ENCODE measurements at places on chromosomes 16 and 17.

- no peak for DNase-seq
Observed at GRCh38 chr16:19168371-19169081, 486 bp downstream of the SYT17 start.

- DNase-seq: no peak
Observed at GRCh38 chr16:66489385-66489784, 60.5 kb downstream of the TK2 start.

GRCh38 chr16:24999088-24999670 is 16.0 kb downstream of the ARHGAP17 start:
- no peak for DNase-seq

DNA sequence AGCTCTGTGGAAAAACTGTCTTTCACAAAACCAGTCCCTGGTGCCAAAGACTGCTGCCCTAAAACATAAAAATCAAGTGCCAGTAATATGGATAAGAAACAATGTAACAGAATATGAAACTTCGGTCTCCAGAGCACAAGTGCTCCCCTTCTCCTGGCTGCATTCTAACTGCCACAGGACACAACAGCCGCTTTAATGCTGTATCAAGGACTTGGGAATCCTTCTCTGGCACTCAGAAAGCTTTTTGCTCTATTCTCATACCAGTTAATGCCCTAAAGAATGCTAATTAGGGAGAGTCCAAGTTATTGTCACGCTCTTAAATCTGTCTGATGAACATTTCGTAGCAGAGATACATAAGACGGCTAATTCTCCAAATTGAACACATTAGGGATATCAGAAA is 90.9 kb downstream of the PARN start:
- no peak for DNase-seq

DNA sequence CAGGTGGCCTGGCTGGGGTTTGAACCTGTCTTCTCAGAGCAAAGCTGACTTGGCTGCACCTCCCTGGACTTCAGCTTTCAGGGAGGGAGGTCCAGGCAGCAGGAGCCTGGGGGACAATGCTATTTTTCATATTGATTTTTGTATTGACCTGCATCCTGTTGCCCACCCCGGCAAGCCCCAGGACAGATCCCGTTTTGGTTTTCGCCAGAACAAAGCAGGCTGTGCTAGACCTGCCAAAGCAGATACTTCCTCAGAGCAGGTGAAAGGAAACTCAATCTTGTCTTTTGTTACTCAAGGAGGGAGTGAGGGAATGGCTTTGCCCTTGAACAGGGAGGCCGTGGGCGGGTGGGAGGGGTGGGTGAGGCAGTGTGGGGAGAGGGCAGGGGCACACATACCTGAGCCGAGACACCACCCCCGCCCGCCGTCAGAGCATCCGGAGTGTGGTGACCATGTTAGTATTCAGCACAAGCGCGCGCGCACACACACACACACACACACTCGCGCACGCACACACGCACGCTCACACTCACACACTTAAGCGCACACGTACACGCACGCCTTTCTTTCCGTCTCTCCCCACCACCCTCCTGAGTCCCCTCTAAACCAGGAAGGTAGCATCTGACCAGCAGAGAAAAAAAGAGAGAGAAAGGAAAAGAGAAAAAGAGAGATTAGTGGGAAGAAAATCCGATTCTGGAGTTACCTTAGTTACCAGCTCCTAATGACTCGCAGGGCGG is 59.5 kb downstream of the RAI1 start:
- peak; percentile 70 for DNase-seq

DNA sequence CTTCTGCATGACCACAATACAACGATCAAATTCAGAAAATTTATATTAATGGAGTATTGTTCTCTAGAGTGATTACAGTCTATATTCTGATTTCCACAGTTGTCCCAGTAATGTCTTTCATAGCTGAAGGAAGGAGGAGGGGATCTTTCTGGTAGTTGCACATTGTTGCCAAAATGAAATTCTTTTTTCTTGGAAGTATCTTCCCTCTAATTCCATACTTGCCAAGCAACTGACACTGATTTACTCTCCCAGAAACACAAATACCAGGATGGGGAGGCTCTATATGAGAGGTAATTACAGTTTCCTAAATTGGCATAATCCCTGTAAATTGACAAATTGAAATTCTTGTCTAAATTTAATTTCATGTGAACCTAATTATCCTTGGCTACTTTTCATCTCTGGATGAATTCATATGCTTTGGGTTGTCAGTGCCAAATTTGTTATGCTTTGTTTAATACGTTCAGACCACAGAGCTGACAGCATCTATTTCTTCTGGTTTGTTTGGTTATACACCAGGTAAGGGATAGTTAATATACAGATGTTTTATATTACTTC is 30.0 kb downstream of the NOL11 start:
- no peak for DNase-seq

GRCh38 chr17:37447641-37448040 is 41.0 kb downstream of the TADA2A start:
- no peak for DNase-seq

GRCh38 chr16:8519179-8519578 is 71.1 kb downstream of the TMEM114 start:
- DNase-seq: no peak

DNA sequence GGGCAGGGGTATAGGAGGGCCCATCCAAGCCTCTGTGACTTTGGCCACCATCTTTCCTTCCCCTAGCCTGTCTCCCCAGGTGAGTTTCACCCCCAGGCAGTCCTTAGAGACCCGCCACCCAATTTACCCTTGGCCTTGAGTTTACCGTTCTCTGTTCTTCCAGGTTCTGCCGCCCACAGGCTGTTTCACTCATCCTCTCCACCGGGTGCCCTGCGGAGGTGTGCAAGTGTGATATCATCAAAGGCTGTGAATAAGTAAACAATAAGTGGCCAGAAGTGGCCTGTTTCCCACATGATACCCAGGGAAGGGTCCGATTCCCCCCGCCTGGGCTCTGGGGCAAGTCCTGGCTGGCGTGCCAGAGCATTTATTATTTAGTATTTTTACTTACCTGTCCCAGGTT is 15.1 kb upstream of the TLCD3B start:
- DNase-seq: no peak

DNA sequence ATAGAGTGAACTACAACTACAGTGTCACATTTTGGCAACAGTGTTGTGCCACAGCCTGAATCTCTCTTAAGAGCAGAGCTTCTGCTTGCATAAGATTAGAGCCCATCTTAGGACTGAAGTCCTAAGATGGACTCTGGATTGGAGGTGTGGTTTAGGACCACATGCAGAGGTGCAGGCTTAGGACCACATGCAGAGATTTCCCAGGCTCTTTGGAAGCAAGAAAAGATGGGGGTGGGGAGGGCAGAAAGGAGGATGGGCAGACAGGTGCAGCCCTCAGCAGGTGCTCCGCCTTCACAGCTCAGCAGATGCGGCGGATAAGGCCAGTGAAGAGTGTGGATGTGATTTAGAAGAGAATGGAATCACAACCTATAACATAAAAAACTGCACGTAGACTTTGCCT is 128.7 kb downstream of the TANGO6 start:
- DNase-seq: no peak

DNA sequence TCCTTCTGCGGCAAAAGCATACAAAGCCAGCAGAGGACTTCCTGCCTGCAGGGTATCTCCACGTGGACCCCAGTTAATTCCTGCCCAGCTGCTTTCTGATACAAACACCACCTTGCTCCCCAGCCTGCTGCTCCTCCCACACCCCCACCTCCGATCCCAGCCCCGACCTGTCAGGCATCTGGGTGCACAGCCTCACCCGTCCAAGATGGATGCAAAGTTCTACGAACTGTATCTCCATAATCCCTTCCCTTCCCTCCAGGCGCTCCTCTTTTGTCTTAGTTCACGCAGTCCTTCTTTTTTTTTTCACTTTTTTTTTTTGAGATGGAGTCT is 15.6 kb upstream of the FOXJ1 start:
- no peak for DNase-seq

GRCh38 chr17:13678841-13679240 is 77.1 kb upstream of the HS3ST3A1 start:
- no peak for DNase-seq

- peak; percentile 54 for DNase-seq
Observed at GRCh38 chr17:64507413-64507782, 621 bp downstream of the CEP95 start.

GRCh38 chr17:50147841-50148225 is 2.6 kb downstream of the PPP1R9B start:
- peak; percentile 66 for DNase-seq

- no peak for DNase-seq
Observed at GRCh38 chr16:1208239-1208830, 16.7 kb downstream of the TPSG1 start.

GRCh38 chr17:2551493-2551892 is 39.8 kb upstream of the METTL16 start:
- DNase-seq: no peak

DNA sequence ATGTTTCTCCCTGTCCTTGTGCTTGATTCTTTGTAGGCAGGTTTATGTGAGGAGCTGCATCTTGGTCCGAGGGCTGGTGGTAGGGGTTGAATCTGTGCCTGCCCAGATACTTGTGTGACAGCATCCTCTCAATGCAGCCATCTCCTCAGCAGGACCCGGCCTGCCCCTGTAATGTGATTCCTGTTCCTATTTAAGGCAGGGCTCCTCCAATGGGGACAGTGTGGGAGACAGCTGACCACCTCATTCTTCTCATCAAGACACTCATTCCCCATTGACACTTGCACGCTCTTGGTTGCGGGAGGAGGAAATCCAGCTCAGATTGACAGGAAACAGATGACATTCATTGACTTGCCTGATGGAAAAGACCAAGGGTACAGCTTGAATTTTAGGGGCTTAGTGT is 384.5 kb downstream of the CPPED1 start:
- DNase-seq: no peak

- no peak for DNase-seq
Observed at GRCh38 chr16:632486-633335, 1.9 kb downstream of the WFIKKN1 start.

DNA sequence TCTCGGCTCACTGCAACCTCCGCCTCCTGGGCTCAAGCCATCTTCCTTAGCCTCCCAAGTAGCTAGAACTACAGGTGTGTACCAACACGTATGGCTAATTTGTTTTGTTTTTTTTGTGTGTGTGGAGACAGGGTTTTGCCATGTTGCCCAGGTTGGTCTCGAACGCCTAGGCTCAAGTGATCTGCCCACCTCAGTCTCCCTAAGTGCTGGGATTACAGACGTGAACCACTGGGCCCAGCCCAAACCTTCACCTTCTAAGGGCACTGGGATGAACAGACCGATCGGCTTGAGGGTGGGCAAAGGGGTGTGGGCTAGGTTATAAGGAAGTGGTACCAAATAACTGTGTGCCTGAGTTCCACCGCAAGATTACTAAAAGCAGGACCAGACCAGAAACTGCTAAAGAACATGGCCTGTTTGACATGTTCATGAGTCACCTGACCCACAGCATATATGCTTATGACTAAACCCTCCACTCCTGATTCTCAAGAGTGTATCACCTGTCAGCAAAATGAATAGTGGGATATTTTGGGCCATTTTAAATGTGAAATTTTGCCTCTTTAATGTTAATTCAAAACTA is 8.1 kb downstream of the TMEM97 start:
- DNase-seq: peak; percentile 41

- DNase-seq: no peak
Observed at GRCh38 chr16:1184156-1184868, 31.4 kb downstream of the CACNA1H start.

- no peak for DNase-seq
Observed at GRCh38 chr16:81740169-81740568, 38.9 kb upstream of the PLCG2 start.

DNA sequence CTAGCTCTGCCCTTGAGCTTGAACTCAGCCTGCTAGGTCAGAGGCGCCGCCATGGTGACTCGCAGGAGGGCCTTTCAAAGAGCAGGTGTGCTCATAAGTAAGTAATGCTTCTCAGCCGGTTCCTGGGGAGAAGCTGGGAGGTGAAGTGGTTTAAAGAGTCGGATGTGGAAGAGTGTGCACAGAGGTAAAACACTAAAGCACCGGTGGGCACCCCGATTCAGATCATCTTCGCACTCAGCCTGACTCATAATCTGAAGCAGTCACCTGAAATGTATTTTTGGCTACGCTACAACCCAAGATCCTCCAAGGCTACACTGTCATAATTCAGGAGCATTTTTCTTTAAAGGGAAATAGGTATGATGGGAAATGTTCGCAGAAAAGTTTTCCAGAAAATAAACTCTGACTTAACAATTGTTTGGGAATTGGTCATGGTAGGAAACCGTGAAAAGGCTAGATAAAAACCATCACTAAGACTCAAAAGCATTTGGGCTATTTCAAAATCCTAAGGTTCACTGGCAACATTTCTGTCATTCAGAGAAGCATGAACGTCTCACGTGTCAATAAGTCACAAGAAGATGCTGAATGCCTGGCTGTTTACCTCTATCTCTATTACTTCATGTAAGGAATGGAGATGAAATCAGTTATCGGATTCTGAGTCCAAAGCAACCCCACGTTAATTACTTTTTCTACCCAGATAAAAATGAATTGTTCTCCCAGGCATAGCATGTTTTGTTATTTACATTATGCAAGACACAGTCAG is 17.8 kb downstream of the CDH8 start:
- no peak for DNase-seq

GRCh38 chr17:44878627-44879221 is 20.5 kb downstream of the EFTUD2 start:
- peak; percentile 50 for DNase-seq

- no peak for DNase-seq
Observed at GRCh38 chr16:63467513-63467912, 1431.3 kb upstream of the CDH8 start.

GRCh38 chr17:8832711-8833352 is 33.7 kb upstream of the MFSD6L start:
- DNase-seq: peak; percentile 25

DNA sequence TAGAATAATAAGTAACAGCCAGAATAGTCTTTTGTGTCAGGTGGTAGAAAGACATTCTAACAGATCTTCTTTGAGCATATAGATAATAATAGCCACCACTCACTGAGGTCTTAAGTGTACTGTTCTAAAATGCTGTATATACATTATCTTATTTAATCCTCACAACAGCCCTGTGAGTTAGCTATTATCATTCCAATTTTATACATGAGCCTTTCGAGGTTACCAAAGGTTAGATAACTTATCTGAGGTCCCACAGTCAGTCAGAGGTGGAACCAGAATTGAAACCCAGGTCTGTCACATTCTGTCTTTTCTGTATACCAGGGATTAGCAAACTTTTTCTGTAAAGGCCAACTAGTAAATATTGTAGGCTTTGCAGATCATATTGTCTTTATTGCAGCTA is 23.2 kb downstream of the REXO5 start:
- DNase-seq: no peak

GRCh38 chr17:80663781-80664206 is 119.2 kb downstream of the RPTOR start:
- peak; percentile 67 for DNase-seq

DNA sequence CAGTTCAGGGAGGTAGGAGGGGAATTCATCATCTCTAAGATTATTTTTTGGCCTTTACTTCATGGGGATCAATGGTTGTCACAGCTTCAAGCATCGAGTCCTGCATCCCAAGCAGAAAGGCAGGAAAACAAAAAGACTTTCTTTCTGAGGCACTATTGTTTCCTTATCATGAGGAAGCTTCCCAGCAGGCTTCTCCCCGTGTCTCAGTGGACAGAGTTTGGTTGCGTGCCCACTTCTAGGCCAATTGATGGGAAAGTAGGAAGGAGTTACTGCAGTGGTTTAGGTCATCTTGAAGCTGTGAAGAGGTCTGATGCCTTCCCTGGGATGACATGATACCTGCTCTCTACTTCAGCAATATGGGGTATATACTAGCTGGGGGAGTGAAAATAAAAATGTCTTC is 175.3 kb upstream of the CDH13 start:
- no peak for DNase-seq

GRCh38 chr17:79362772-79363305 is 248.0 kb downstream of the RBFOX3 start:
- DNase-seq: no peak

Data from activated naive CD4-positive, alpha-beta T cell treated with anti-CD3 and anti-CD28 coated beads for 36 hours (primary cell).